Left lung (tissue), 14 donors: ENCODE measurements at places on chromosomes 3 and 15.
A peak's percentile ranks its signal among the peaks of the same experiment; 100 is the strongest.

DNA sequence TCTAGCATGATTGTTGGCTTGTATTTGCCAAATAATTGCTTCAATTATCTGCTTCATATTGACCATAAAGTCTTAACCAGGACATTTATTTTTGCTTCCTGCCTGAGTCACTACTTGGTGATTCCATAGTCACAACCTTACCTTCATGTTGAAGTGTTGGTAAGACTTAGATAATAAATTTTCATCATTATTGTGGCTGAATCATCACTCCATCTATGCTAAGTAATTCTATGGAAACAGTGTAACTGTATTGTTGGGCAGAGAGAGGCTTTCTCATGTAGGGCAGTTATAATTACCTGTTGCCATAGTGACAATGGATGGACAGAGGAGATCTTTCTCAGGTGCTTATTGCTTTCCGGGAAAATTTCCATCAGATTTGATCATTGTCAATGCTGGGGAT, 330.7 kb upstream of the LRRC3B start:
- DNase-seq = no peak

- no peak for DNase-seq
Measured at GRCh38 chr15:41154412-41154811, 38.3 kb upstream of the INO80 start.

DNA sequence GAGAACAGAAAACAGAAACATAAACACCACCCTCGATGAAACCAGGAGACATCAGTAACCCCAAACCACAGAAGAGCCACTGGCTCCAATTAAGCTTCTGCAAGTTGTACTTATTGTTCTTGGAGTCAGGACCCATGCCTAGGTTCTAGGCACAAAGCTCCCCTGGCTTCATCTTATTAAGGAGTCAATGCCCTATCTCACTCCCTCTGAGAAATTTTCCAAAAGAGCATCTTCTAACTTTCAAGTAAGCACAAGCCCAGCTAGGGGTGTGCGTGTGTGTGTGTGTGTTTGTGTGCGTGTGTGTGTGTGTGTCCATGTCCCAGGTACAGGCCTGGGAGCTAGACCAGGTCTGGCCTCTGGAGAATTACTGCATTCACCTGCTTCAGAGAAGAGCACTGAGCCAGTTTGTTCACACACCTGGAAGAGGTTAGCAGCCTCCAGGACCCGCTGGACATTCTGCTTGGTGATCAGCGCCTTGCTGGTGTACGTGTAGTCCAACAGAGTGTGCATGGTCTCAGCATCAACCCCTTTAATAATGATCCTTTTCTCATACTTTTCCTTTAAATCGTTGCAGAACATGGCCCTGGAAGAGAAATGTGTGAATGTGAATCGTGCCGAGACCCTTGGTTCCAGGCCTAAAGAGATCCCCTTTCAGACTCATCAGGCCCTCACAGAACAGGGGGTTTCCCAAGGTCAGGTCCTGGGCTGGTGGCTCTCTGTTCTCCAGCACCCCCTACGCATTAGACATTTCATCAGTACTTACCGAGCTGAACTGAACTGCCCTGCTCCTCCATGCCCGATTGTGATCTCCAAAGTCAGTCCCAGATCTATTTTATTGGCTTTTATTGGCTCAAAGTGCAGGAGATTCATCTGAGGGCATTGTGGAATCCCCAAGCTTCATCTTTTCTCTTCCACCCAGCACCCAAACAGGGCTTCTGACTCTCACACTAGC, 27.8 kb downstream of the KLHL6 start:
- no peak for DNase-seq

DNA sequence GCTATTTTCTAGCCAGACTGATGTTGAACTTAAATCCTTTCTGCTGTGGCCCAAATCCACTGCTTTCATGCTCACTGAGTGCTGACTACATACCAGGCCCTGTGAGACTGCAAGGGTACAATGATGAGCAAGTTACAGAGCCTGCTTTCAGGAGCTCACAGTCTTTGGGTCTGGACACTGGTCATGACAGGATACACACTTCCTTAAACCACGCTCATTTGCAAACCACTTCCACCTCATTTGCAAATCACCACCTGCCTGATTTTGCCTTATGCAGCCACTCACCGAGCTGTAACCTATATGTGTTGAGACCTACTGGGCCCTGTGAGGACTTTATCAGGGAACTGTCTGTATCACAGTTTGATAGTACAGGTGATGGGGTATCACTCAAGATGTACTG, 50.2 kb upstream of the LRRC58 start:
- no peak for DNase-seq

GRCh38 chr15:38720893-38721567, 156.4 kb upstream of the RASGRP1 start:
- no peak for DNase-seq

DNA sequence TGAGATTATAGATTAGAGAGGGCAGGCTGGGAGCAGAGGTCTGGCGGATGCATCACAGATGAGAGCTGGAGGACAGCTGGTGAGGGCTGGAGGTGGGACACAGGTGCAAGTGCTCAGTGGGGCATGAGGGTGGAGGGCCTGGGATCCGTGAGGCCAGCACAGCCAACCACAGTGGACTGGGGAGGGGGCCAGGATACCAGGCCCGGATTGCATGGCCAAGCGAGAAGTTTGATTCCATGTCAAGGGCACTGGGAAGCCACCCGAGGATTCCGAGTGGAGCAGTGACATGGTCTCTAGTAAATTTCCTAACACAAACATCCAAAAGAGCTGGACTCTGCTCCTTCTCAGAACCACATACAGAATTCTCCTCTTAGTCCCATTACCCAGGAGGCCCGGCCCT, 44.0 kb upstream of the SLC41A3 start:
- DNase-seq = peak; percentile 25

DNA sequence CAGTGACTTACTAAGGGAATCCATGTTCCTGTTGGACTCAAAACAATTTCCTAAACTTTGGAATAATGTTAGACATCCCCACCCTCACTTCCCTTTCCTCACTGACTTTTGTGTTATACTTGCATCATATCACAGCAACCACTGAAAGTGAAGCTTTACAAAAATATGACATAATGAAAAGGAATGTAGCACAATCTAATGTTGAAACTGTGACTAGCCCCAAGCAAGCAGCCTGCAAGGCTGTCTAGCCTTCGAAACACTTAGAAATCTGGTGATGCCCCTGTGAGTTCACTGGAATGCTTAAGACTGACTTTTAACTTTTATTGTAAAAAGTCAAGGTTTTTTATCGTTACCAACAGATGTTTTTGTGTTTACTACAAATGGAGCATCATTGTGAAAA, 203.7 kb upstream of the ZNF385D start:
- no peak for DNase-seq

DNA sequence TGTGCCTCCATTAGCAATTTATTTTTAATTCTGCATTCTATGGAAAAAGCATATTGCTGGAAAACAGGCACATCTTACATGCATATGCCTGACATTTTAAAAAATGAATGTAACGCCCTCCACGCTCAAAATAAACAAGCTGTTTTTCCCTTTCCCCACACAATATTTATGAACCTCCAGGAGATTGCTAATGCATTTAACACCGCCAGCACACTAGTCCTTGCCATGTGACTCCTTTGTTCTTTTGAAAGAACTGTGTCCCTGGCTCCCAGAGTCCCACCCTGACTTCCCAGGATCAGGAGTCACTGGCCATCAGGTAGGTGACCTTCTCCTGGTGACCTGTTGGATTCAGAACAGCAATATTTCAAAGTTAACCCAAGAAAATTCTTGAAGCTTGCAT, 571.2 kb upstream of the CFAP20DC start:
- no peak for DNase-seq

DNA sequence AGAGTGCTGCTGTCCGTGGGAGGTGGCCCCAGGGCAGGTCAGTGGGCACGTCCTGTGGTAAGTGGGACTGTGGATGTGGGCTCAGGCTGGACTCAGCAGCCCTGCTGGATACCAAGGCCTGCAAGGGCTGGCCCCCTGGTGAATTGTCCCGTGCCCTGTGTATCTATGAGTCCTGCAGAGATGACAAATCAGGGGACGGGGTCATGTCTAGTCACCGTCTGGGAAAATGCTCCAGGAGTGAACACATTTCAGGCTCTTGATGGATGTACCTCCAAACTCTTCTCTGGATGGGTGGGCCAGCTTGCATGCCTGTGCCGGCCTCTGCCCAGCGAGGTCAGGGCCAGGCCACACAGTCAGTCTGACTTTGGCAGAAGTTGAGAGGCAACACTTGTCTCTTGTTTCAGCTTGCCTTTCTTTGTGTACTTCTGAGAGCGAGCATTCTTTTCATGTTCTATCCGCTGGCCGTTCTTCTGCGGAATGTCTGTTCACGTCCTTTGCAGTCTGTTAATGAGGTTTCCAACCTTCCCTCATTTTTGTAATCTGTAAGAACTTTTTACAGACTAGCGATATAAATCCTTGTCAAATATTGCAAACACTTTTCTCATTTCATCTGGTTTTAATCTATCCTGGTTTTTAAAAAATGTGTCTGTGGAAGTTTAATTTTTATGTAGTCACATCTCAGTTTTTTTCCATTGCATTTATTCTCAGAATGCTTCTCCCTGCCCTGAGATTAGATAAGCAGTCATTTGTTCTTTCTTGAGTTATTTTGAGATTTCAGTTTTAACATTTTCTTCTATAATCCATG, 11.4 kb upstream of the STAB1 start:
- DNase-seq = peak; percentile 53

DNA sequence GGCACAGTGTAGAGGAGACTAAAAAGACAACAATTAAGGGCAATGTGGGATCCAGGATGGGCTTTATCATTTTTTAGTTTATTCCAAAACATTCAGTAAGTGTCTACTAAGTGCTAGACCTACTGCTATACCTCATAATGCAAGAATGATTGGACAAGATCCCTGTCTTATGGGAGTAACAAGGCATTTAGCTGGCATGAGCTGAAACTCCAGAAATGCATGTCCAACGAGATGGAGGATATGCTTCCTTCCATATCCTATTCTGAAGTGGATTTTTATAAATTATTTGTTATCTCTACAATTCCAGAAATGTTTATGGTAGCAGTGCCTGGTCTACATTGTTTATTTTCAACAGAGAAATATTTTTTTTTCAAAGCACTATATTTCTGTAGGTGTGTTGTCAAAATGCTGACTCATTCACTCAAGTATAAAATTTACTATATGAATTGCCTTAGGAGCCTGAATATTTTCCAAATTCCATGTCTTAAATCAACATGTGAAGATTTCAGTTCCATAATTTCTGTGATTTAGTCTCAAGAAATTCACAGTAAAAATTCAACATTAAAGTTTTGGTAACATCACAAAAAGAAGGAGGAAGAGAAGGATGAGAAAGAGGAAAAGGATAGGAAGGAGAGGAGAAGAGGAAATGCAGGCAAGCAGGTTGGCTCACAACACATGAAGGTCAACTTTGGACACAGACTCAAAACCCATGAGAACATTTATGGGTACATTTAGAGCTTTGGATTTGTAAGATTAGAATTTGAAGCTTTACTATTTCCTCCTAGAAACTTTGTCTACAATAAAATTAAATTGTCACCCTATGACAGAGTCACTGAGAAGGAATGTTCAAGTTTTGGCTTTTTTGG, 88.6 kb downstream of the P3H2 start:
- no peak for DNase-seq

DNA sequence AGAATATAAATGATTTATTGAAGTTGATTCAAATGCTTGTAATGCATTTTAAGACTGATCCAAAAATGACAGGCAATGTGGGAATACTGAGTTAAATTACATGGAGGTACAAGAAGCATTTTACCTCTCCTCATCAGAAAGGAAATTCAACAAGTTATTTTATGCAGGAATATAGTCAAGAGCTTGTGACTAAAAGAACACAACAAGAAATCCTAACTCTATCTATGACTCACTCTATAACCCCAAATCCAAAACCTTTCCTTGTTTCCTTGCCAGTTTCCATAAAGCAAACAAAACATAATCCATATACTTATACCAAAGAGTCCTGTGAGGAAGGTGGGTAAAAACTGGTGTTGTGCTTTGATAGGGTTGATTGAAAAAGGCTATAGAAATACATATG, 30.8 kb downstream of the SIN3A start:
- no peak for DNase-seq

GRCh38 chr15:63970621-63971426, 75.5 kb downstream of the DAPK2 start:
- DNase-seq = no peak

DNA sequence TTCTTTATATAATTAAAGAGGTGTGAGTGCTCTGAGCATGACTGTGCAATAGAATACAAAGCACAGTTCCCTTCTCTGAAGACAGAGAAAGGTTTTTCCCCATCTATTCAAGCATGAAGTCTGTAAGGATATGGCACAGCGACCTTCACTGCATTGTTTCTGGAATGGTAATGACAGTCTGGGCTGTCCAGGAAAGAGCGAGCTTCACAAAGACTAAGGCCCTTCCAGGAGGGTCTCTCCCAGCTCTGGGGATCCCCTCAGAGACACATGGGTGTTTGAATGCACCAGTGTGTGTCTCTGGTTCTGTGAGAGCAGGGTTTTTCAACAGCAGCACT, 179.9 kb upstream of the NR2E3 start:
- DNase-seq = no peak

DNA sequence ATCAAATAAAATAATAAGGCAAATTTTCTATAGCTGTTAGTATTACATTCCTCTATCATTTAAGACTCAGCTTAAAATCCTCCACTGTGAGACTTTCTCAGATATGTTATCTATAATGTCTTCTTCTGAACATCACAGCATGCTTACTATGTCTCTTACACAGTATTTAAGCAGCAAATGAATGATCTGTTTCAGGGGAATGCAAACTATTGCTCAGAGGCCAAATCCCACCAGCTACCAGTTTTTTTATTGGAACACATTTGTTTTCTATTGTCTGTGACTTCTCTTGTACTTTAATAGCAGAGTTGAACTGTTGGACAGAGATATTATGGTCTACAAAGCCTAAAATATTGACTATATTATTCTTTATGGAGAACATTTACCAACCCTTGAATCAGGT, 59.6 kb downstream of the C3orf38 start:
- no peak for DNase-seq

GRCh38 chr3:160163229-160163878, 61.9 kb upstream of the C3orf80 start:
- DNase-seq = peak; percentile 23

DNA sequence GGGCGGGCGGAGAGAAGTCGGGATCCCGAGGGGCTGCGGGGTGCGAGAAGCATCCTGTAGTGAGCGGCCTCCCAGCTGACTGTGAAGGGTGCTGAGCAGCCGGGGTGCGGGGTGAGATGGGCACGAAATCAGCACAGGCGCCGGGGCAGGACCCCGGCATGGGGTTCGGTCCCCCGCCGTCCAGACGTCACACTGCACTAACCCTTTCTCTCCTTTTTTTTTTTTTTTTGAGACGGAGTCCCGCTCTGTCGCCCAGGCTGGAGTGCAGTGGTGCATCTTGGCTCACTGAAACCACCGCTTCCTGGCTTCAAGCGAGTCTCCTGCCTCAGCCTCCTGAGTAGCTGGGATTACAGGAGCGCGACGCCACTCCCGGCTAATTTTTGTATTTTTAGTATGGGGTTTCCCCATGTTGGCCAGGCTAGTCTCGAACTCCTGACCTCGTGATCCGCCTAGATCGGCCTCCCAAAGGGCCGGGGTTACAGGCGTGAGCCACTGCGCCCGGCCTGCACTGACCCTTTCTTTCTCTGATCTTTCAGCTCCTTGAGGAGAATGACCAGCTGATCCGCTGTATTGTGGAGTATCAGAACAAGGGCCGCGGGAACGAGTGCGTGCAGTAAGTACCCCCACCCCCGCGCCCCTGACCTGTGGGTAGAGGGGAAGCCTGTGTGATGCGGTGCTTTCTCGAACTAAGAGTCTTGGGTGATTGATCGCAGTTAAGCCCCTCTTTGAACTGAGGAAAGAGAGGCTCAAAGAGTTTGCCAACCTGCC, 513 bp downstream of the SS18L2 start:
- DNase-seq = no peak

GRCh38 chr3:14941871-14942270, 5.5 kb upstream of the NR2C2 start:
- no peak for DNase-seq
